ENCODE measurements at places on chromosomes 2 and 18. TPM values are rescaled to one million over a fixed set of nuclear protein-coding genes. Genes with fewer than 3 reads are reported as not detected.

Gene TCF4
- total RNA-seq = 69.9 TPM

Gene DAW1
- total RNA-seq = not detected

DNA sequence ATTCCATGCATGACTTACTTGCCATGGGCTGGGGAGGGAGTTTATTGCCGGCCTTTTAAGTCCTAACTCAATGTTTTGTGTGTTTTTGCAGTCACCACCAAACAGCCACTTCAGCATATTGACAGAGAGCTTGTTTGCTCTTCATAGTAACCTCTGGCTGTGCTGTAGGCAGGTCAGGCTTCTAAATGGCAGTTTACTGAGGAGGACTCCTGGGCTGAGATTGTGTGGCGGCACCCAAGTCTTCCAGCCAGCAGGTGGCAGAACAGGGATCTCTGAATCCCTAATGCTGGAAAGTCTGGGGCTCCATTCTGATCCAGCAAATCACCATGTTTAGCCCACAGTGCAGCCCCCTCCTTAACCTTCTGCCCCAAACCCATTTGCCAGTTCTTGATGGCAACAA lies 121.2 kb downstream of the CAPN13 start:
- no peak for DNase-seq

GRCh38 chr2:176753752-176754474 lies 458.7 kb upstream of the HNRNPA3 start:
- DNase-seq = no peak

Measured in cardiac septum (tissue), 1 donor.